ENCODE measurements at places on chromosomes 1 and 21.

GRCh38 chr1:2535455-2535854 lies 5.4 kb upstream of the HES5 start:
- DNase-seq: no peak

- no peak for DNase-seq
Observed at GRCh38 chr1:2383576-2383975, 7.8 kb downstream of the MORN1 start.

GRCh38 chr1:28296401-28297261 lies 32.2 kb upstream of the MED18 start:
- no peak for DNase-seq

DNA sequence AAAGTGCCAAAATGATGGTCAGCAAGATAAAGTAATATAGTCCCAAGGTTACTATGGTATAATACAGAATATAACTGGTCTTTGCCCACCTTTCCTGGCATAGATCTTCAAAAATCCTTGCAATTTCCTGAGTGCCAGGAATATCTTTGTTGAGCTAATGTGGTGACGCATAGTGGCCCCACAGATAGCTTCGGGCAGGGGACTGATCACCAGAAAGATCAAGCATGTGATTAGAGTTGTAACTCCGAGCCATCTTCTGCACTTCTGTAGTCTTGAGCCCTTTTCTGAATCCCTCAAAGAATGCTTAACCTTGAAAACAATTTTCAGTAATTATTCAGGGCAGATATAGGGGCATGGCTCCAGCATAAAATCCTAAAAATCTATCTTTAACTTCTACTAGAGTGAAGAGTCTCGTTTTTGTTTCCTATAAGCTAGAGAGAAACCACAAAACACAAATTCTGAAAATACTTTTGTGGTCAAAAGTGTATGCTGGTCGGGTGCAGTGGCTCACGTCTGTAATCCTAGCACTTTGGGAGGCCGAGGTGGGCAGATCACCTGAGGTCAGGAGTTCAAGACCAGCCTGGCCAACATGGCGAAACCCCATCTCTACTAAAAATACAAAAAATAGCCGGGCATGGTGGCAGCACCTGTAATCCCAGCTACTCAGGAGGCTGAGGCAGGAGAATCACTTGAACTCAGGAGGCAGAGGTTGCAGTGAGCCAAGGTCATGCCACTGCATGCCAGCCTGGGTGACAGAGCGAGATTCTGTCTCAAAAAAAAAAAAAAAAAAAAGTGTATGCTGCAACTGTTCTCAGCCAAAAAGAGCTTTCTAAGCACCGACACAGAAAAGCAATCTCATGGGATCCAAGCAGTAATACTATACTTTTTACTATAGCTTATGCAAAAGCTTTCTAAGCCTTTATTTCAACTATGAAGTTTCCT lies 62.8 kb downstream of the NVL start:
- DNase-seq: no peak

- no peak for DNase-seq
Observed at GRCh38 chr1:169395955-169396354, 28.0 kb downstream of the BLZF1 start.

- DNase-seq: no peak
Observed at GRCh38 chr1:175297291-175297690, 104.7 kb upstream of the KIAA0040 start.

DNA sequence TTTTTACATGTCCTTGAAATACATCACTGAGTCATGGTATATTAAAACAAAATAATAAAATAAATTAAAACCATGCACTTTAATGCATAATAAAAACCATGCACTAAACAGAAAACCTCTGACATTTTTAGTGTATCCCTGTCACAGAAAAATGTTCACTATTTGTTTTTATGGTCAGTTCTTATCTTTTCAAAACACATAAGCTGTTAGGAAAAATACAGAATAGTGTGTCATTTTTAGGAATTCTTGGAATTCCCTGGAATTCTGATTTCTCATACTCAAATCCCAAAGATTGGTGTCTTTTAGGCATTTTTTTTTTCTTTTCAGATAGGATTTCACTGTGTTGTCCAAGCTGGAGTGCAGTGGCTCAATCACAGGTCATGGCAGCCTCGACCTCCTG lies 25.1 kb upstream of the TINAGL1 start:
- no peak for DNase-seq

- DNase-seq: no peak
Observed at GRCh38 chr1:168119750-168120149, 17.0 kb downstream of the GPR161 start.

DNA sequence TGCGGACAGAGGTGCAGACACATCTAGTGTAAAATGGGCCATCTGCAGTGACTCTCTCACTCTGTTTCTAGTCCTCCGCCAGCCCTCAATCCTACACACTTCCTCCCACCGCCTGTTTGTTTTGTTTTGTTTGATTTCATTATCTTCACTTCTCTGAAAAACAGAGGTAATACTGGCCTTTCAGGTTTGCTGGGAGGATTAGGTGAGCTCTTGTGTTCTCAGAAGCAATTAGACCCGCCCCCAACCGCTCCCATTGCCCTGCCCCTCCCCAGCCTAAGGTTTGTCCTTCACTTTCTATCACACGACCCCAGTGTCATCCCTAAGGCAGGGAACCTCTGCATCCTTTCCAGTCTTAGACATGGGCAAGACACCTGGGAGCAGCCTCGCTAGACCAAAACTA lies 43.2 kb upstream of the TACSTD2 start:
- DNase-seq: no peak

- DNase-seq: no peak
Observed at GRCh38 chr1:245232931-245233330, 78.1 kb downstream of the KIF26B start.

GRCh38 chr1:210292231-210292871 lies 36.4 kb upstream of the HHAT start:
- no peak for DNase-seq

GRCh38 chr1:67831850-67832513 lies 1.3 kb downstream of the GNG12 start:
- no peak for DNase-seq

- DNase-seq: no peak
Observed at GRCh38 chr21:26148071-26148839, 22.3 kb downstream of the APP start.

DNA sequence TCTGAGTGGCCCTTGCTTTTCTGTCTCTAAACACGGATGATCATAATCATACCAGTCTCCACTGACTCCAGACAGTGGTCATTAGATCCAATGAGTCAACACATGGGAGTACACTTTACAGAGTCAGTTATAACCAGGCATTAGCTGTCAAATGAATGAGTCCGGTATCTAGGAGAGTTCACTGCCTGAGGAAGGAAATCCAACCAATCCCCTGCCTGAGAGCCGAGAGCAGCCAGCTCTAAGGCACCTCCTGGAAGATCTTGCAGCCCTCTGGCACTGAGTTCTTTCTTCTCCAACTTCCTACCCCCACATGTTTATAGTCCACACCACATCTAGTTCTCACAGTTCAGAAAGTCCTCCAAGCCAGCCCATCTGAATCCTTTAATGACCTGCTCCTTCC lies 29.4 kb upstream of the RBM15 start:
- no peak for DNase-seq

DNA sequence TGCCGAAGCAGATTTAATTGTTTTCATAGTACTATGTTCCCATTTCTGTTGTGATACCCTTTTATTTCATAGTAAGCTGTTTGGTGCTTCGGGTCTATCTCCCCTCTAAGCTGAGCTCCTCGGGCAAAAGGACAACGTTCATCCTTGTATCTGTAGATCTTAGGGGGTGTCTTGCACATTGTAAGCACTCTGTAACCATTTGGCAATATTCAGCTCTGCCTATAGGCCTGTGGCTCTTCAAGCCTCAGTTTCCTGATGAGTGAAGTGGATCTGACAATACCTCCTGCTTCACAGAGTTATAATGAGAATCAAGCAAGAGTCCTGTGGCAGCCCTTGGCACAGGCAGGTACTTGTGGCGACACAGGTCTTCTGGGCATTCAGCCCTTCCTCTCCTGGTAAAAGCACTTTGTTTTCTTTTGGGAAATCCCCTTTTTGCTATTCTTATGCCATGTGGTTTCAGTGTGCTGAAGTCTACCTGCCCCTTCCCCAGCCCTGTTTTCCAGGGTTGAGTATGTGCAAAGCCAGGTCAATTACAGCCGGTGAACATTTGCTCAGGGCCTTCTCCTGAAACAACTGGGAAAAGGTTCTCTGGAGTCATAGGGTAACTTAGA lies 8.5 kb upstream of the EXO1 start:
- no peak for DNase-seq

GRCh38 chr1:169945181-169945580 lies 51.5 kb upstream of the SCYL3 start:
- DNase-seq: no peak

DNA sequence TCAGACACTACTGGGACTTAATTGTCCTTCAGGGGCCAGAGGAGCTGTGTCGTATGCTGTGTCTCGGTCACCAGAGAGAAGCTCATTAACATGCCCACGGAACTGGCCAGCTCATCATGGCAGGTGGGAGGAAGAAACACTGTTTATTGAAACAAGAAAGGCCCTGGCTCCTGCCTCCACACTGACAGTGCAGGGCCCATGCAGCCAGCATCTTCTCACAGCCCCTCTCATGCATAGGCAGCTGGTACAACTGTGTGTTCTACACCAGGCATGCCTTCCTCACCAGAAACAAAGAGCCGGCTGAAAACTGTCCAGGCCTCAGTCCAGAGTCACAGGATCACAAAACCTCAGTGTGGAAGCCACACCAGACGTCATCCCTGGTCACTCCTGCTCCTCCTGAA lies 106.0 kb downstream of the UBE2U start:
- no peak for DNase-seq

- no peak for DNase-seq
Observed at GRCh38 chr1:10059342-10059718, 26.6 kb downstream of the UBE4B start.

- no peak for DNase-seq
Observed at GRCh38 chr1:208254376-208254775, 10.2 kb upstream of the PLXNA2 start.

- DNase-seq: no peak
Observed at GRCh38 chr1:91653183-91653582, 152.5 kb downstream of the CDC7 start.

DNA sequence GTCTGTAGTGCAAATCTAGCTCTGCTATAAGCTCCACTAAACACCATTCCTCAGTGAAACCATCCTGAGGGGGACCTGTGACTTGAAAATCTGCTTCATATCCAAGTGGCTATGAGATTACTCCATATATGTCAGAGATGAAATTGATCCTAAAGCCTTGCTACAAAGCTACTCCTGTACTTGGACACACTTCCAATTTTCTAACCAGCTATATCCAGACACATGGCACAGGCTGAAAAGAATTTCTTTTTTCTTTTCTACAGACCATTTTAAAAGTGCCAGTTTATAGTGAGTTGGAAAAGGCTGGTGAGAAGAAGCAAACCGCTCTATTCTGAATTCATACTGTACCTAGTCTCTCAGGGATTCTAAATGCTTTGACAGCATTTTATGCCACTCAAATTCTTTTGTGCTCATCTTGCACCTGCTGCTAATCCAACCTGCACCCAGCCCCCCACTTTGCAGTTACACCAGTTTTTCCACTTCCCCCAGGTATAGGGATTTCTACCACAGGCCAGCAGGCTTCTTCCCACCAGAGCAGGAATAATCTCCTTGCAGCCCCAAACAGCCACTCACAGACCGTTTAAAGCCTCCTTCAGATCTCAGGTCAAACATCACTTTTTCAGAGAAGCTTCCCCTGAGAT lies 112.5 kb downstream of the RERE start:
- no peak for DNase-seq

- DNase-seq: no peak
Observed at GRCh38 chr21:25879203-25879602, 144.4 kb downstream of the GABPA start.

DNA sequence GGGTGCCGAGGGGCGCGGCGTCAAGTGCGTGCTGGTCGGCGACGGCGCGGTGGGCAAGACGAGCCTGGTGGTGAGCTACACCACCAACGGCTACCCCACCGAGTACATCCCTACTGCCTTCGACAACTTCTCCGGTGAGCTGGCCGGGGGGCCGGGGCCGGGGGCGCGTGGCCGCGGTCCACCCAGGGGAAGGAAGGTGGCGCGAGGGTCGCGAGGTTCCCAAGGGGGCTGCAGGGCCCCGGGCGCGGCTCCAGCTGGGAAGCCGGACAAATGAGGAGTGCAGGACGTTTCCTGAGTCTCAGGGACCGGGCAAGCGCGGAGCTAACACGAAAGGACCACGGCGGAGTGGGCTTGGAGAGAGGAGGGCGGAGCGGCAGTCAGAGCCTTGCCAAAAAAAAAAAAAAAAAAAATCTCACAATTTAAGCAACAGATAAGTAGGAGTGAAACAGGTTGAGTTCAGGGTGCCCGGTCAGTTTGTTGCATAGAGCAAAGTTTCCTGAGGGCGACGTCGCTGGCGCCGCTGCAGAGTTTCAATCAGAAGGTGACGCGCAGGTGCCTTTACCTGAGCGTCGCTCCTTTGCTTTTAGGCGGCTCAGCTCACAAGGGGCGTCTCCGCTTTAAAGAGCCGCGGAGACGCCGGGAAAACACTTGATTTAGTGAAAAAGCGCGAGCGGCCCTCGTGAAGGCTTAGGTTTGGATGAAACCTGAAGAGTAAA lies 750 bp downstream of the RHOU start:
- DNase-seq: no peak

DNA sequence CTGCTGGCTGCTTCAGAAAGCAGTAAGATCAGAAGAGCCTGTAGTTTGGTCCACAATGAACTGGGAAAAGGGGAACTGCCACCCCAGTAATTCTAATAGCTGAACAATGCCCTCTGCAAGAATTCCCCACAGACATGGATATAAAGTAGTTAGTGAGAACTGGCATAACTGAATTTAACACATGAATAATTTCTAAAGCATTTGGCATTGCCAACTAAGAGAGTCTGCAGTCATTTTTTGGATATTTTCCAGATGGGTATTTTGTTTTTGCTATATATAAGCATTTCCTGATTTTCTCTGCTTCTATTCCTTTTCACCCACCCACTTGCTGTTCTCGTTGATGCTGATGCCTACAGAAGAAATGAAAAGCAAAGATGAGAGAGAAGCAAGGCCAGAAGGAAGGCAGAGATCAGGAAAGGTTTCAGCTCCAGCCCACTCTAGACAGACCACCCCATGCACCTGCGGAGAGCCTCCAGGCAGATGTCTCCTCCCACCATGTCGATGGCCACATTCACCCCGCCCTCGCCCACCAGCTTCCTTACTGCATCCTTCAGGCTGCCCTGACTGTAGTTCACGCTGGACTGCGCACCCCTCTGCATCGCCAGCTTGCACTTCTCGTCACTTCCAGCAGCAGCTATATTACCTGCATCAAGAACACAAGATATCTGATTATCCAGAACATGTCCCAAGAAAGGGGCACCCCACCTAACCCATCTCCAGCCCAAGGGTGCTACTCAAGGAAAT lies 55.9 kb upstream of the SEC16B start:
- DNase-seq: no peak

Data from Panc1 (cell line).